H54 (cell line): ENCODE measurements at places on chromosomes 2 and 18.

GRCh38 chr2:132009177-132009873, 152.4 kb downstream of the ANKRD30BL start:
- DNase-seq, result no peak

DNA sequence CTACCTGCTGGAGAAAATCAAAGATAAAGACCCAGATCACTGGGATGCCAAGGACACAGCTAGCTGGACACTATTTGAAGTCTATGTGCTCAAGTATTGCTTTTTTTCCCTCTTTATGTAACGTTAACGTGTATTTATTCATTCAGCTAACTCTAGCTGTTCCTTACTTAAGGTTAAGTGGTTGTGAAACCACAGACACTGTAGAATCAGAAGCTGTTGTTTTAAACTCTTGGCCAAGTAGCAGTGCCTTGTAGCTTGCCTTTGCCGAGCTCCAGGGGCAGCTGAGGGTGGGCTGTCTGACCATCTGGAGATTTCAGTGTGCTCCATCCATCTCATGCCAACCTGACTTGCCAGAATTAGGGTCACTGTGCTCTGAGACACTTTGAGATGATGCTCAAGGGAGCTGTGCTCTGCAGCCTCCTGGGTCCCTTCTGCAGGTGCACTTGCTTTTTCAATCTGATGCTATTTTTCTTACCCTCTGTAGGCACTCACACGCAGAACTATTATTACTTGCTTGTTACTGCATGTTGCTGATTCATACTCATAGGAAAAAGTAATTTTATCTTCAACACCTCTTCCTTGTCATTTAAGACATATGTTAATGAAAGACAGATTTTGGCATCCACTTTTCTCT, 116.2 kb downstream of the METTL8 start:
- DNase-seq, result no peak

GRCh38 chr2:25664183-25664964, 9.0 kb downstream of the DTNB start:
- DNase-seq, result no peak

- DNase-seq, result no peak
These were observed 181.9 kb downstream of the MEMO1 start for GRCh38 chr2:31828891-31829290.

DNA sequence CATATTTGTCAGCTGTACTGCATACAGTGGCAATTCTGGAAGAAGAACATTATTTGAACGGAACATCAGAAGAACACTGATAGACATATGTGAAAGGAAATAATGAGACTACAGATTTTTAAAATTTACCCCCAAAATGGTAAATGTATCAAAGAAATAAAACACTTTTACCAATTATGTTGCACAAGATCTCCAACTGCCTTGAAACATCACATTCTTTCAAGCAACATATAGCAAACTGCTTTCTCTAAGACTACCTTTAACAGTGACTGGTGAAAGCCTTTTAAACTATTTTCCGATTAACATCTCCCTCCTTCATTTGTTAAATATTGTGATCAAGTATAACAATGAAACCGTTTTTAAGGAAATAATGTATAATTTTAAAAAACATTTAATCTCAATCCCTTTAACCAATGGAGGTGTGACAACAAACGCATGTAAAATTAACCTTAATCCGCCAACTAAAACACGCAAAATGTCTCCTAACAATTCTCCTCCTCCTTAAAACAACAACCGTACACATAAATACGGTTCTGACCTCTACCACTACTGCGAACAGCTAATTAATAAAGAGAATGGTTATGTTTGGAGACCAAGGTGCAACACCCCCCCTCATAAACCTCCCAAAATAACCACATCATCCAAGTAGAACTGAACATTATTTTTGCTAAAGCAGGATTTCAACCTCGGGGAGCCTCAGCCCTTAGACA, 2.4 kb downstream of the FBXO11 start:
- DNase-seq, result no peak

- no peak for DNase-seq
These were observed 79.0 kb downstream of the CCDC150 start for GRCh38 chr2:196718419-196719109.

DNA sequence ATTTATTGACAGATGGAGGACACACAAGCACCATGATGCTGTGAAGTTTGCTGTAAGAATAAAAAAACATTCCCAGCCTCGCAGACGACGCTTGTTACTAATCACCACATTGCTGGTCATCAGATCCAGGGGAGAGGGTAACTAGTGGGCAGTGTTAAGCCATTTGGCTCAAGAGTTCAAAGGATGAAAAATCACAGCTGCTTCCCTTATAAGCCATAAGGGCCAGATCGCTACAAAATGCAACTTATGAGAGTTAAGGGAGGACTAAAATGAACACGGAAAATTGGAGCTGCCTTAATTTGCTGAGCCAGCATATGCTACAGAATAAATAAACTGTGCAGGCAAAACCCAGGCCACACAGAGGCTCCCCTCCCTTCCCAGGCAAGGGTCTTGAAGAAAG, 522.6 kb downstream of the TDRD15 start:
- DNase-seq, result no peak

DNA sequence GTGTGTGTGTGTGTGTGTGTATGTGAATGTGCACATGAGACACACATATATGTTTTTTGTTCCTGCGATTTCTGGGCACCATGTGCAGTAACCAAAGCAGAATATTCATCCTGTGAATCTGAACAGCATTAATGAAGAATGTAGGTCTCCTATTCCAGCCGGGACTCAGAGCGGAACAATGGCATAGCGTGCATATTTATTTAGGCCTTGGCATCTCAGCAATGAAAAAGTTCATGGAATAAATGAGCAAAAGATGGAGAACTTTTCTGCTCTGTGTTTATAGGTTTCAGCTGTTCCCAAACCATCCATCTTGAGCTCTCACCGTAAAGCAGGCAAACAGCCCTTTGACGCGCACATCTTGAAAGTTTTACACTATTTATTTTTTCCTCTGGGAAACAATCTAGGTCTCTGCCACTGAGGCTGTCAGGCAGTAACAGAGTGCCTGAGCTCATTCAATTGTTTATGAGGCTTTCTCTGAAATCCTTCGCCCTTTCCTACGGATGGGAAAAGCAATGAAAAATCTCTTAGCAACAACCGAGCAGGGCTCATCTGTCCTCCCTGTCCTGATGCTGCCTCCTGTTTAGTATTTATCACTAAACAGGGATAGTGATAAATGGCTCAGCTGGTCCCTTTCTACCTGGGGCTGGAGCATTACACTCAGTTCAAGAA, 146.2 kb upstream of the MSH6 start:
- DNase-seq, result no peak

DNA sequence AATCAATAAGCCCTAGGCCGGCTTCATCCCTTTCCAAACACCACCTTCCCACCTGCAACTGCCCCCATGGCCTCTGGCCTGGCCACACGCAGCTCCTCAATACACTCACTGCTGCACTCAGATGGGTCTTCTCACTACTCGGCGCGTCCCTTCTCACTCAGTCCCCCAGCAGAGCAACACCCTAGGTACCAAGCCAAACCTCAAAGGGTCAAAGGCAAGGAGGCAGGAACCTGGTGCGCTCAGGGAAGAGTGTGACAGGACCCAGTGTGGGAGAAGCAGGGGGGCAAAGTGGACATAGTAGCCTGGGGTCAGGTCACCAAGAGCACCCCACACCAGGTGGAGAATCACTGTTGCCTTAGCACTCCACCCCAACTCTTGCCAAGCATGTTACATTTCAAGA, 90.6 kb downstream of the TTC32 start:
- DNase-seq, result no peak
